Activated CD4-positive, alpha-beta T cell treated with anti-CD3 and anti-CD28 coated beads, Interleukin-2, amount 50 U/mL, for 48 hours (primary cell): ENCODE measurements at places on chromosomes 1 and 21.

GRCh38 chr1:184533049-184533448 is 146.2 kb downstream of the C1orf21 start:
- DNase-seq: no peak

- DNase-seq: no peak
Measured at GRCh38 chr1:225733254-225733653, 44.4 kb upstream of the SRP9 start.

GRCh38 chr1:185696422-185697150 is 37.6 kb upstream of the HMCN1 start:
- no peak for DNase-seq

- no peak for DNase-seq
Measured at GRCh38 chr1:221040101-221040500, 160.9 kb downstream of the HLX start.

GRCh38 chr1:23125489-23125888 is 43.2 kb downstream of the LUZP1 start:
- no peak for DNase-seq

DNA sequence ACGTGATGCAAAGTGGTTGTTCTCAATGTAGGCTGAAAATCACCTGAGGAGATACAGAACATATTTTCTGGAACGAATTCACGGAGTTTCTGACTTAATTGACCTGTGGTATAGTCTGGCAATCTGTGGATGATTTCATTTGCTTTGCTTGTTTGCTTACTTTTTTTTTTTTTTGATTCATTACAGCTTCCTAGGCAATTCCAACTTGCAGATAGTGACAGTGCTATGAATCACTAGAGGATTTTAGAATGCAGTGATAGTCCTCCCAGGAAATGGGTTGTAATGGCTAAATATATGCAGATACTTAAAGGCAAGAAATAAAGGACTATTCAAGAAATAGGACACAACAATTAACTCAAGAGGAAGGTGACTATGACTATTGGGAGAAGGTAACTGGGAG is 1378.1 kb upstream of the PRMT6 start:
- no peak for DNase-seq

GRCh38 chr1:192476802-192477298 is 98.7 kb upstream of the RGS1 start:
- DNase-seq: no peak

- no peak for DNase-seq
Measured at GRCh38 chr1:115840605-115841460, at the start of gene NHLH2. TSS of gene NHLH2 (minus strand) at chr1:115841126. CDS start at chr1:115838372, 2,754 bp downstream.

DNA sequence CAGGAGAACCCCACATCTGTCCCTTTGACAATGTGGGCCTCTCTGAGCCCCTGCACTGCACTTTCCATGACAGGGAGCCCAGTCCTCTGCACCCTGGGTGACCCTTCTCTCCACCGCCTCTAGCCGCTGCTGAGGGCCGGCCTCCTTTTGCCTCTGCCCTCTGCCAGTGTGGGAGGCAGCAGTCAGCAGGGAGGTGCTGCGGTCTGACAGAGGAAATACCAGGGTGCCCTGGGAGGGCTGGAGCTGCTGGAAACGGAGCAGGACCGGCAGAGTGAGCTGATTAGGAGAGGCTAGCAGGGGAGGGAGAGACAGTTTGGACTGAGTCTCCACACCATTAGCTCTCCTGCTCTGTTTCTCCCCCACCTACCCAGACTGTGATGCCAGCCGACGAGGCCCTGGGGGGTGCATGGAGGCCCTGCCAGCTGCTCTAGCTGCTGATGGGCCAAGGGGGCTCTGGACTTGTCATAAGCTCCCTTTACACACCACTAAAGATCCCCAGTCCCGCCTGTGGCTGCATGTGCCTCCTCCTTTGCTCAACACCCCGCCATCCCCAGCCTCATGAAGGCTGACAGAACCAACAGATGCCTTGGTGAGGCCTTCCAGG is 171.1 kb upstream of the KLHDC7A start:
- DNase-seq: no peak

GRCh38 chr21:44505673-44506278 is 34.2 kb downstream of the KRTAP10-1 start:
- DNase-seq: no peak

DNA sequence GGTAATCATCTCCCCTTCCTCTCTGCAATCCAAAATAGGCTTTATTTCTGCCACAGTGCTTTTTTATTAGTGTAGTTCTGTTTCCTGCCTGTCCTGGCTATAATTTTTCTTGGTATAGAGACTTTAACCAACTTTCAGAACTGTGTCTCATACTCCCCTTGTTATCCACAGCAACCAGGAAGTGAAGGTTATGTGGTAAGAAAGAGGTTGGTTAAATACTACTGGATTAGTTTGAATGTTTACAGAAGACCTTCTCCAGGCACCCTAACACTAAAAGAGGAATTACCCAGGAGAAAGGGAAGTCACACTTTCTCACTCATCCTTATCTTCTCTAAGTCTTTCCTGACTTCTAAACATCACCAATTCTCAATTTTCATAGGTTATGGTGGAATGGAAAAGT is 17.8 kb upstream of the TNFSF4 start:
- no peak for DNase-seq

GRCh38 chr21:41931041-41931451 is 22.8 kb downstream of the C2CD2 start:
- DNase-seq: no peak

DNA sequence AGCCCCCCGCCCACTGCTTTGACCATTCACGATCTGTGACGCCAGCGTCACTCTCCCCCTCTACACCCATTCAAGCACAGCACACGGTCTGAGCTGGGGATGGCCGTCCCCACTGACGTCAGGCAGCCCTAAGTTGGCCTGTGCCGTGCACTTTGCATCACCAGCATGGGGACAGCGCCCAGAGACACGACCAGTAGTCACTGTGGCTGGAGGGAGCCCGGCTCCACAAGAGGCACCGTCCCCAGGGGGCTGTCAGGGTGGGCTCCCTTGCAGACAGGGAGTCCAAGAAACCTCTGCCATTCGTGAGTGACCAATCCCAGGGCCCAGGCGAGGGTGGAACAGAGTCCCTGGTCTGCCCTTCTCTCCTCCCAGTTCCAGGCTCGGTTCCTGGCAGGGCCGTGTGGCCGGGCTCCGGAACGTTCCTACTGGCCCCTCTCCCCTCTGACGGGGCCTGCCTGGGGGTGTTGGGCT is 2.3 kb downstream of the KRTAP10-8 start:
- no peak for DNase-seq

- DNase-seq: no peak
Measured at GRCh38 chr1:236035681-236036101, 29.2 kb downstream of the NID1 start.

DNA sequence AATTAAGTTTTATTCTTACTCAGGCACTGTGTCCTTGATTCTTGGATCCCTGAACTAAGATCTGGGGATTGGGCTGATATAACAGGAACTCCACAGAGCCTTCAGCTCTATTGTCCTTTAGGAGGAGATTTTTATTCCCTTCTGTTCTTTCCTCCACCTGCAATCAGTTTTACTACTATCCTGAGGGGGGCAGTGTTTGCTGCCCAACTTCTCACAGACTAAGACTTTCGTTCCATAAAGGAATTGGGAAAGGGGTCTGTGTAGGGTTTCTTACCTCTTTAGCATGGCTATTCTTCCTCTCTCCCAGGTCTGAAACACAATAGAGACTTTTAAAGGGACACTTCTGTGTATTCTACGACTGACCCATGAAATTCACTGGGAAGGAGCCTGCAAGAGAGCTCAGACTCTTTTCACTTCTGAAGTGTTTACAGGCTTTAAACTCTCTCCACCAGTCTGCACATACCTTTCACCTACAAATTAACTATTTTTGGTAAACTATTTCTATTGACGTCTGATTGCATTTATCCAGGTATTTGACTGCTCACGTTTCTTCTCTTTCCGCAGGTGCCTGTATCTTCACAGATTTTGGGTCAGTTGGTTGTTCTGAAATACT is 103.3 kb upstream of the DEPDC1 start:
- DNase-seq: no peak

- no peak for DNase-seq
Measured at GRCh38 chr1:234427950-234428646, 50.9 kb downstream of the TARBP1 start.

GRCh38 chr1:70948396-70949017 is 99.1 kb downstream of the PTGER3 start:
- no peak for DNase-seq

- DNase-seq: no peak
Measured at GRCh38 chr1:176795929-176796328, 333.0 kb downstream of the PAPPA2 start.

- DNase-seq: no peak
Measured at GRCh38 chr1:7747605-7748004, 23.5 kb upstream of the VAMP3 start.

GRCh38 chr1:198606020-198606438 is 32.8 kb upstream of the PTPRC start:
- DNase-seq: no peak

DNA sequence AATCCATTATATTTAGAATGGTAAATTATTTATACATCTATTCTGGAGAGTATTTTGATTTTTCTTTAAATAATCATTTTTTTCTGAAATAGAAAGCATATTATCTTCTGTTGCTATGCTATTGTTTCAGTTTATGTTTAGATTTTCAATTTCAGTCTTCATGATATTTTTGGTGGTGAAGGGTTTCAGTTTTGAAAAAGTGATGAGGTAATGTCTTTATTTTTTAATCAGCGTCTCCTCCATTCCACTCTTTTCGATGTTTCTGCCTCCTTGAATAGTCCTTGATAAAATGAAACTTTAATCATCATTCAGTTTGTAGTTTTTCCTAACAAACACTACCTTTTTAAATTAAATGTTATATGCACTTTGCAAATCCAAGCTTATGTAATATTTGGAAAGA is 428.6 kb downstream of the PTPRC start:
- no peak for DNase-seq

- DNase-seq: no peak
Measured at GRCh38 chr1:164611754-164612642, 53.0 kb downstream of the PBX1 start.

- no peak for DNase-seq
Measured at GRCh38 chr1:116531917-116532316, 38.9 kb downstream of the CD58 start.

GRCh38 chr1:82377201-82377884 is 576.6 kb downstream of the ADGRL2 start:
- DNase-seq: no peak

DNA sequence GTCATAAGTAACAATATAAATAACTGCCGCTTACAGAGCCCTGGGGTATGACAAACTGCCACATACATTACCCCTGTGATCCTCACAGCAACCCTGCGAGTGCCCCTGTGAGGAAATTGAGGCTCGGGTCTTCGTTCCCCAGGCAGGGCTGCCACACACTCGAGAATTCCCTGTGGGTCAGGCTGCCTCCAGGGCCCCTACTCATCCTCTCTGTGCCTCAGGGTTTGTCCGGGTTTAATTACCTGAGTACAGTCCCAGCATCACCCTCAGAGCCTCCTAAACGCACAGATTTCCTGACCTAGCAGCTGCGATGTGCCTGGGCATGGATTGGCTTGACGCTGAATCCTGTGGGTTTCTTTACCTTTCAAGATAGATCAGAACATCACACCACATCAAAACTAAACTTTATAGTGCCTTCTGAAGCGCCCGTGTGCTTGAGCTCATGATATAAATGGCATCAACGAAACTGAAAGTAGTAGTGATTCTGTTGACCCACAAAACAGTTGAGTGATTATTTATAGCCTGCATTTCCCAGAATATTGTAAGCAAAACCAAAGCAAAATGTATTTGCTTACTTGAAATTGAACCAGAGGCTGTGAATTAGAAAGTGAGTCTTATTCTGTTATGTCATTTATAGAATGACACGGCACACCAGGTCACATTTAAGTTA is 14.0 kb downstream of the SLC37A1 start:
- DNase-seq: peak; percentile 47

- no peak for DNase-seq
Measured at GRCh38 chr1:98991127-98992012, 13.3 kb downstream of the PLPPR5 start.

DNA sequence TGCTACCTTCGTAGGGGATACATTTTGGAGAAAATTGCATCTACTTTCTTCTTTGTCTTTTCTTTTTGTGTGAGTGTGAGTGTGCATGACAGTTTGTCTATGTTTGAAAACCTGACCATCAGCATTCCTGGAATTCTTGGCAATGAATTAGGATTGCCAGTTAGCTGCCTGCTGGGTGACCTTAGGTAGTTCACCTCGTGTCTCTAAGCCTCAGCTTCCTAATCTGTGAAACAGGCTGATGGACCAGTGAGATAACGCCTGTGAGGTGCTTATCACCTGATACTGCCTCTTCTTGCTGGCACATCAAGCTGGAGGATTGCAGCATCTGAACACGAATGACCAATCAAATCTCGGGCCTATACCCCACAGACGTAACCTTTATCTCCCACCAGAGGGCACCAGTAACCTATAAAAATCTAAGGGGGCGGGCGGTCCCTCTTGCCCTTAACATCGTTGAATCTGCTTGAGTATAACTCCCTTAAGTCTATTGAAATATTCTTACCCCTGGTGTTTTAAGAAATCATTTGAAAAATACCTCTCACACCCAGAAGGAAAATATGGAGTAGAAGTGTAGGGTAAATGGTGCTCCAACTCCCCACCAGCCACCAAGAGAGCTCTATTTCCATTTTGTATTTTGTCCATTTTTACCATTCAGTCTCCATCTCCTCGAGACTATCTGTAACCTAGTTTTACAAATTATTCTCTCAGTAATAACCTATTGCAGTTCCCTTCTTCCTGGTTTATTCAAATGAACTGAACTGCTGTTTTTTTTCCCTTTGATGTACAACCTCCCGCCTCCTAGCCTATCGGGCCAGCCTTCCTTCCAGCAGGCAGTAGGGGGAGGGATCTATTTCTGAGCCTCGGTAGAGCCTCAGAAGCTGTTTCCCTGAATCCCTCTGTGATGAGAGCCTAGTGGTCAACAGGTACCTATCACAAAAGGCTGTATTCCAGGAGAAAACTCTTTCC is 49.7 kb downstream of the MDM4 start:
- DNase-seq: peak; percentile 53

- DNase-seq: no peak
Measured at GRCh38 chr1:116538544-116538943, 32.3 kb downstream of the CD58 start.

DNA sequence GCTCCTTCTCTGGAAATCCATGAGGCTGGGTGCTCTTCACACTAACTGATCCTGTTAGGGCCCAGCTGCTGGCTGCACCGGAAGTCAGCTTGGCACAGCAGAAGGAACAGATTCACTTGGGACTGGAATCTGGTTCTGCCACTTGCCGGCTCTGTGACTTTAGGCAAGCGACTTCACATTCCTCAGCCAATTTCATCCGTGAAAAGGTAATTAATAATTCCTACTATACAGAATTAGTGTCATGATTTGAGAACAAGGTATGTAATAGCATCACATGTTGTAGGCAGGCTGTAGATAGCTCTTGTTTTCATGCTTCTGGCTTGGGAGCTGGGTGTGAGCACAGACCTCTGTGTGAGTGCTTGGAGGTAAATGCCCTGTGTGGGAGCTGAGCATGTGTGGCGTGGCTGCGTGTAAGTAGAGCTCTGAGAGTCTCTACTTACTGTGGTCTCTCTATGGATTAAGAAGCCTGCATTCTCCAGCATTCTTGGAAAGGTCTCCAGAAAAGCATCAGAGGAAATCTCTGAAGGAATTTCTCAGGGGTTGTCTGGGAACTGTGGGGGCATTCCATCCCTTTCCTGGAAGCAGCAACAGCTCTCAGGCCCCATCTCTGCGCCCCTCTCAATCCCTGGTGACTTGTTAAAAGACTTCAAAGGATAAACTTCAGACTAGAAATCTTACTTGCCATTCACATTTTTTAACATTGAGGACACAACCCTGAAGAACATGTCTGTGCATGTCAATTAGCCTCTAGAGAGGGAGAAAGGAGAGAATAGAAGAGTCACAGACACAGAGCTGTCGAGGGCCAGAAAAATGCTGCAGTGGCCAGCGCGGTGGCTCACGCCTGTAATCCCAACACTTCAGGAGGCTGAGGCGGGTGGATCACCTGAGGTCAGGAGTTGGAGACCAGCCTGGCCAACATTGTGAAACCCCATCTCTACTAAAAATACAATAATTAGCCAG is 47.7 kb upstream of the PPM1J start:
- no peak for DNase-seq
